HT1080 (cell line): ENCODE measurements at places on chromosomes 12 and 14. TPM values are rescaled to one million over a fixed set of nuclear protein-coding genes. Genes with fewer than 3 reads are reported as not detected.

GRCh38 chr12:91677556-91677955 is 468.1 kb downstream of the BTG1 start:
- DNase-seq = no peak

- DNase-seq = no peak
Measured at GRCh38 chr12:132355742-132356681, 26.6 kb upstream of the GALNT9 start.

Gene DTX1
- total RNA-seq = 0.05 TPM in 1 of 2 replicates, not detected in the other

Gene PRH2
- total RNA-seq = 0.63 TPM in 1 of 2 replicates, not detected in the other

- no peak for DNase-seq
Measured at GRCh38 chr14:78240567-78240966, 70.4 kb downstream of the NRXN3 start.

DNA sequence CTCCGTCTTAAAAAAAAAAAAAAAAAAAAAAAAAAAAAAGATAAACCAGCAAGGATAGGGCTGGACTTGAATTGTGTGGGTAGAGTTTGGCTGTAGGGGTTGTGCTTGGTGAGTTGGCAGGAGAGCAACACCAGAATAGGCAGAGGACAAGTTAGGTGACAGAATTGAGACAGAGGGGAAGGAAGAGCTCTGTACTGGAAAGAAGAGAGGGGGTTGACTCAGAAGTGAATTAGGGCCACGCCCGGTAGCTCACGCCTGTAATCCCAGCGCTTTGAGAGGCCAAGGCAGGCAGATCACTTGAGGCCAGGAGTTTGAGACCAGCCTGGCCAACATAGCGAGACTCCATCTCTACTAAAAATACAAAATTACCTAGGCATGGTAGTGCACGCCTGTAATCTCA is 6.1 kb upstream of the TMEM30B start:
- no peak for DNase-seq

Gene SIX6
- total RNA-seq = not detected in 2 replicates

GRCh38 chr12:113043240-113043639 is 13.3 kb upstream of the DTX1 start:
- no peak for DNase-seq

- no peak for DNase-seq
Measured at GRCh38 chr14:38420048-38420447, 164.2 kb upstream of the CLEC14A start.

DNA sequence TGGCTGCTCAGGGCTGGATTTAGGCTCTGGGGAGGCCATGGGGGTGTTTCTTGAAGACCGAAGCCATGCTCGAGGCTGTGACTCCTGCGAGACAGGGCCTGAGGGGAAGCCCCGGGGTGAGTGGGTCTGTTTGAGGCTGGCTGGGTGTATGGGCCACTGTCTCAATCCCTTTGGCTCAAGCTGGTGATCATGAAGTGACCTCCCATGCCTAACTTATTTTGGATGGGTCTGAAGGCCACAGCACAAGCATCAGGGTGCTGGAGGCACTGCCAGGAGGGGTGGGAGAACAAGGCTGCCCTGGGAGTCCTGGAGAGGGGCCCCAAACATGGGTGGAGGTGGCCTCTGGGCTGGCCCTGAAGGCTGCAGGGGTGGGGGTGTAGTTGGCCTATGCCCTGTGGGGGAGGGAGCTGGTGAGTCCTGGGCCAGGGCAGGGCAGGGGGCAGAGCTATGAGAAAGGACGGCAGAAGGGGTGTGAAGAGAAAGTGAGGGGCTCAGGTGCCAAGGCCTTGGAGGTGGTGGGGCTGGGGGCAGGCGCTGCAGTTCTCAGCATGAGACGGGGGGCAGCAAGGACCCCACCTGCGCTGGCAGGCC is 100.9 kb downstream of the KIF26A start:
- no peak for DNase-seq

DNA sequence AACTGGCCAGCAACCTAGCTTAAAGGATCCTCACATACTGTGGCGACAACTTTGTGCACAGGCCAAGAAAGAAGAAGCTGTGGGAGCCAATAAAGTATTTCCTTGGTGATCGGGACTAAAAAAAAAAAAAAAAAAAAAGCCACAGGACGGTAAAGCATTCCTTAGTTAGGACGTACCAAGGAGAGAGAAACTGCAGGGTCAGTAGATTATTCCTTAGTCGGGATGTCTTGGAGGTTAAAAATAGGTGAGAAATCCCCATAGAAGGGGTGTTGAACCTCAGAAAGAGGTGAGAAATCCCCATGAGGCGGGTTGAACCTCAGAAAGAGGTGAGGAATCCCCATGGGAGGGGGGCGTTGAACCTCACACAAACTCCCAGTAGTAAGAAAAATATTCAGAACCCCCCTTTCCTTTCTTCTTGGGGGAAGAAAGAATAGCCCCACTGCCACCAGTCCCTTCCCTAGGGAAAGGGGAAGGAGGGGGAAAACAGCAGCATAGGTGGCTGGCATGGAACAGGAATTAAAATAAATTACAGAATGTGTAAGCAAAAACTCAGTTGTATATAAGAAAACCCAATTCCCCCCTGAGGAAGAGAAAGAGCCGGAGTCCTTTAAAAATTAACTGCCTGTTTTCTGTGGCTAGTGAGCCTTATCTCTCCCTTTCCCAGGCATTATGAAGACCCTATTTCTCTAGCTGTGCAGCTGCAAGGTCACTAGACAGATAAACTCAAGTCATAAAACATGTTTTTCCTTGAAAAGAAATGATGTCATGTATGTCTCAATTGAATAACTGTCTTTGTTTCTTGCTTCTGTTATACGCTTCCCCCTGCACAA is 26.8 kb downstream of the KLRK1 start:
- DNase-seq = no peak

DNA sequence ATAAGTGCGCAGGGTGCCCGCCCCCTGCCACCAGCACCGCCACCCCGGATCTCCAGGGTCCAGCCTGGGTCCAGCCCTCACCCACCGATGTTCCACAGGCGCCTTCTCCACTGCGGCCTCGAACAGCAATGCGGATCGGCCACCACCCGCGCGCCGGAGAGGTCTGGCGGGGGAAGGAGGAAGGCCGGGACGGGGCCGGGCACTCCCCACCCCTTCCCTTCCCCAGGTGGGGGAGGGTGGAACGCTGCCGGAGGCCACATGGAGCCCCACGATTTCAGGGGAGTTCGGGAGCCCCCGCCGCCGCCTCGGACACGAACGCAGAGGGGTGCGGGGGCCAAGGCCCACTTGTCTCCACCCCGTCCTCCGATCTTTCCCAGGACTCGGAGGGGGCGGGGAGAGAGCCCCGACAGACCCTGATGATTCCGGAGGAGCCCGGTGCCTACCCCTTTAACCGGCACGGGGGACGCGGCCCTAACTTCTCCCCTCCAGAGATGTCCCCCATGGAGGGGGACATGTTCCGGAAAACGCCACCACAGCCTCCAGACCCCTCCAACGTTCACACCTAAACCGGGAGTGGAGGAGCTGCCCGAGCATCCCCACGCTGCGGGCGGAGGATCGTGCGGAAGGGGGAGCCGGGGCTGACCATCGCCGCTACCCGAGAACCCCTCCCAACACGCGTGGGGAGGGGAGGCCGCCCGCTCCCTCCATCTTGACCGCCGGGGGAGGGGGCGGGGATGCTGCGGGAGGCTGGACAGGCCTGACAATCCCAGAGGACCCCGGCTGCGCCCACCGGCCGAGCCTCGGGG is 1.1 kb downstream of the ATXN2 start:
- peak; percentile 30 for DNase-seq

Gene FSCB
- total RNA-seq = not detected in 2 replicates

DNA sequence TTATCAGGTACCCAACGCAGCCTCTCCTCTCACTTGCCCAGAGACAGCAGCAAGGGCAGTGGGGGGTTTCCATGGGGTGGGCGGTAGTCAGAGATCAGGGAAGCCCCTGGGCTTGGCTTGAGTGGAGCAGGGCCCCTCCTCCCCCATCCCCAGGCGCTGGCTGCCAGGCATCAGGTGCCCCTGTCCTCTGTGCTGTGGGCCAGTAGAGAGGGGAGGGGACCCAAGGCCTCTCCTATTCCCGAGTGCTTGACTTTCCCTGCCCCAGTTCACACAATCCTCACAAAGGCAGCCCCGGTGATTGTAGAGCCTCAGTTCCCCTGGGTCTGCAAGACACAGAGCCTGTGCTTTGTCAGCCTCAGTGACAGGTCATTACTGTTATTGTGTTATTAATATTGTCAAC is 57.7 kb downstream of the MVK start:
- DNase-seq = no peak

- peak; percentile 41 for DNase-seq
Measured at GRCh38 chr14:90332271-90332584, 487 bp upstream of the NRDE2 start.

GRCh38 chr12:122942637-122943036 is 23.6 kb downstream of the ABCB9 start:
- peak; percentile 64 for DNase-seq

- DNase-seq = no peak
Measured at GRCh38 chr14:61042220-61042619, 61.2 kb downstream of the SLC38A6 start.

Gene PTPRO
- 0.07 TPM in 1 of 2 replicates, not detected in the other for total RNA-seq

- DNase-seq = no peak
Measured at GRCh38 chr12:6818645-6819044, 3.0 kb upstream of the GPR162 start.

DNA sequence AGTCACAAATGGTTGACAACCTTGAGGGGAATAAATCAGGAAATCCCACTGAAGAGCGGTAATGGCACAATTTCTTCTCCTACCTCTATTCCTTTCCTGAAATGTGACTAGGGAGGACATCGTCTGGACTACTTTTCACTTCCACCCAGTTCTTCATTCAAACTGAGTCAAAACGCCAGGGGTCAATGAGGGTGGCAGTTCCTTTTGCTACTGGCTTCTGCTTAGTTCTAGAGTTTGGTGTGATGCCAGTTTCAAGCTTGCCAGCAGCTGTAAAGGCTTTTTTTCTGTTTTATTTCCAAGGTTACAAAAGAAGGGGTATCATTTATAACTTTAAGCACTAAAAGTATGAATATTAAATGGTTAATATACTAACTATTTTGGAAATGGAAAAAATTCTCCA is 286.5 kb downstream of the SOX5 start:
- no peak for DNase-seq

DNA sequence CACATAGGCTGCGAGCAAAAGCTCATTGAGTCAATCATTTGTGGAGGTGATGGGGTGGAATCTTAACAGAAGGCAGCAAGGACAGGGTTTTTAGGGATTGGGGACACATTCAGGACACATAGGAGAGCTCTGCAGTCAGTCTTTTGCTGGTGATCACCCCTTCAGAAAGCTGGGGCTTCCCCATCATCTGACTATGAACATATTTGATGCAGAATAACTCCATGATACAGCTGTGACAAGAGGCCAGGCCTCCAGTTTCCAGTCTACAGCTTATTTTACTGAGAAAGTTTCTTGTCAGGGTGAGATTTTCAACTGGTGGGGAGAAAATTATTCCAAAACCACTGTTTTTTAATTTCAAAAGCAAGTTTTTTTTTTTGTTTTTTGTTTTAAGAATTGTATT is 134.2 kb downstream of the TMEM30B start:
- DNase-seq = no peak

DNA sequence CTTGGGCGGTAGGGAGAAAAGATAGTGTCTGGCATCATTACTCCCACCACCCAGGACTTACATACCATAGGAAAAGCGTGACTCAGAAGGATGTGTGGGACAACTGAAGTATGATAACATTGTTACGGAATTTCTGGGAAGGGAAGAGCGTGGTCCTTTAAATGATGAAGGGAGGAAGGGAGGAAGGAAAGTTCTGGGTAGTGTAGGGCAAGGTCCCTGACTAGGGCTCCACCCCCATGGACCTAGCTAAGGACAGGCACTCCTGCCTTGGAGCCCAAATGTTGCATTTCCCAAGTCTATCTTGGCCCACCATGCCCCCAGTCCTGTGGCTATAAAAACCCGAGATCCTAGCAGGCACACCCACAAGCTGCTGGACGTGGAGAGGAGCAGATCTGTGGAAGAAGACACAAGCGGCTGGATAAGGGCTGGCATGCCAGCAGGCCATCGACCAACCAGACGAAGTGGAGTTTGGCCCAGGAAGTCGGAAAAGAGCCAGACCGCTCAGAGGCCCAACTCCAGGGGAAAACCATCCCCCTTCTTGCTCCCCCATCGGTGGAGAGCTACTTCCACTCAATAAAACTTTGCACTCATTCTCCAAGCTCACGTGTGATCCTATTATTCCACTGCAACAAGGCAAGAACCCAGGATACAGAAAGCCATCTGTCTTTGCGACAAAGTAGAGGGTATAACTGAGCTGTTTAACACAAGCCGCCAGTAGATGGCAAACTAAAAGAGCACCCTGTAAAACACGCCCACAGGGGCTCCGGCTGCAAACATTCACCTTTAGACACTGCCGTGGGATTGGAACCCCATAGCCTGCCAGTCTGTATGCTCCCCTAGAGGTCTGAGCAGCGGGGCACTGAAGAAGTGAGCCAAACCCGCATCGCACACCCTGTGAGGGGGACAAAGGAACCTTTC is 23.0 kb upstream of the RAB21 start:
- peak; percentile 93 for DNase-seq

Gene AP4S1
- 7.2 and 8.0 TPM in 2 replicates for total RNA-seq

GRCh38 chr12:98763656-98764055 is 118.6 kb downstream of the APAF1 start:
- DNase-seq = no peak

GRCh38 chr12:51132693-51133092 is 40.2 kb downstream of the TFCP2 start:
- no peak for DNase-seq

DNA sequence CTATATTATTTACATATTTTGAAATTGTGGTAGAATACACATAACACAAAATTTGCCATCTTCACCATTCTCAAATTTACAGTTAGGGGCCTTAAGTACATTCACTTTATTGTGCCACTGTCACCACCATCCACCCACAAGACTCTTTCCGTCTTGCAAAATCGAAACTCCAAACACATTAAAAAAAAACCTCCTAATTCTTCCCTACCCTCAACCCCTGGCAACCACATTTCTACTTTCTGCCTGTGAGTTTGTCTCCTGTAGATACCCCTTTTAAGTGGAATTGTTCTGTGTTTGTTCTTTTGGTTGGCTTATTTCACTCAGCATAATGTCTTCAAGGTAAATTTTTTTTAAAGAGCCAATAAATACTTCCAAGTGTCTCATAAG is 31.6 kb upstream of the AMIGO2 start:
- no peak for DNase-seq

DNA sequence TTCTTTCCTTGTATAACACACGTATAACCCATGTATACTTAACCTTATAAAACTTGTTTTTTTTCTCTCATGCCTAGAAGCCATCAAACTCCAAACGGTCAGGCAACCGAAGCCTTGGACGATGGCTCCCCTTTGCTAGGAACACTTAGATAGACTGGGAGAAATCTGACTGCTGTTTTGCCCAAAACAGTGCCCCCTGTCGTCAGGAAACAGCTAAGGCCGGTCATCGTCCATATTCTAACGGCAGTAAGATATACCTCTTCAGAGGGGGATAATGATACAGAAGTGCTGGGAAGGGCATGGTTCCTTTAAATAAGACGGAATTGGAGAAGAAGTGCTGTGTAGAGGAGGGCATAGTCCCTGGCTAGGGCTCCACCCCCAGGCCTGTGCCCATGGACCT is 130.5 kb downstream of the SLC41A2 start:
- no peak for DNase-seq

Gene ZDHHC22
- 0.10 TPM in 1 of 2 replicates, not detected in the other for total RNA-seq

GRCh38 chr12:31585271-31585670 is 5.7 kb downstream of the DENND5B start:
- peak; percentile 67 for DNase-seq
